H54 (cell line): ENCODE measurements at places on chromosomes 12 and 14.

DNA sequence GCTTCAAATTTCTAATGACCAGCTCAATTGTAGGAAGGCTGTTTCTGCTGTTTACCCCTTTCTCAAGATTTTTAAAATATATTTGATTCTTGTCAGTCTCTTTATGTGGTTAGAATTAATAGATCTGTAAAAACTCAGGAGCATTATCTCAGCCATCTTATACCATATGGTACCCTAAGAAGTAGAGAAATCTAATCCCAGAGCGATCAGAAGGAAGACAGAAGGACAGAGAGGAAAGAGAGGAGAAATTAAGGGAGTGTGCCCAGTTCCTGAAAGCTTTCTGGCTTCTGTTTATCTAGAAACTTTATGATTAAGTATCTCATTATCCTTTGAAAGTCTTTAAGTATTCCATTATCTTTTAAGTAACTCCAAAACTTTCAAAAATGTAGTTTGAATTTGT lies 152.1 kb upstream of the NAV3 start:
- no peak for DNase-seq

DNA sequence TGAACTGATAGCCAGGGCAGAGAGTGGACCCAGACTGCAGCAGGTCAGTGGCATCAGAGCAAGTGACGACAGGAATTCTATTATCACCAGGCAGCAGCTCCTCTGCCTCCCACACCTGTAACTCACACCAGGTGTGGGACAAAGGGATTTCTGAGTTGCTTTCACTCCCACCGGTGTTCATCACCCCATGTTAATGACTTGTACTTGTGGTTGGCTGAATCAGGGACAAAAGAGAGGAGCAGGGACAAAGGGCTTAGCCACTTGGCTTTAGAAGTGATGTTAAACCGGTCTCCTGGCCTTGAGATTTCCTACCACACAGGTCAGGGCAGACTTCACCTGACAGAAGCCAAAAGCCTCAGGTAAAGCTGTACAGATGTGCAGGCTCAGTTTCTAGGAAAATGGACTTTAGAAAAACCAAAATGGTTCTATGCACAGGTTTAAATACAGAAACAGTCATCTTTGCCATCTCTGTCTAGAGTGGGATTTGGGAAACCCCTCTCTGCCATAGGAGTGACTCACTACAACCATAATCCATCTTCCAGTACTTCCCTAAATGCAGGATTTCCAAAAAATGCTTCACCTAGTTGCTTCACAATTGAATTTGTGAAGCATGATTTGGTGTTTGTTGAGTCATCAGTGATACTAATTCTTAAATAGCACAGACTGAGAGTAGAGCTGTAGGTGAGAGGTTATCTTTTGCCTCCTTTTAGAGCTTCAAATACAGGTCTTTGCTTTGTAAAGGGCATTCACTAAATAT lies 158.5 kb downstream of the PRKCH start:
- no peak for DNase-seq

- DNase-seq, result no peak
Observed at GRCh38 chr14:77579780-77580179, 36.7 kb downstream of the SPTLC2 start.

- DNase-seq, result no peak
Observed at GRCh38 chr12:132550014-132550802, 60.2 kb downstream of the LRCOL1 start.

DNA sequence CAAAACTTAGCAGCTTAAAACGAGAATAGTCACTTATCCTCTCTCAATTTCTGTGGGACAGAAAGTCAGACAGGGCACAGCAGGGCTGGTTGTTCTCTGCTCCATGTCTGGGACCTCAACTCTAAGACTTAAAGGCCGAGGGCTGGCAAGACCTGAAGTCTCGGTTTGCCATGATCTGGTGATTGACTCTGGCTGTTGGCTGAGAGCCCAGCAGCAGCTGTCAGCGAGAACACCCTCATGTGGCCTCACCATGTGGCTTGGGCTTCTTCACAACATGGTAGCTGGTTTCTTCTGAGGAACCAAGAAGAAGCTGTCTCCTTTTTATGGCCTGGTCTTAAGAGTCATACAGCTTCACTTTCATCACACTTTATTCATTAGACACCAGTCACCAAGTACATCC lies 1.7 kb upstream of the VASH1 start:
- no peak for DNase-seq

DNA sequence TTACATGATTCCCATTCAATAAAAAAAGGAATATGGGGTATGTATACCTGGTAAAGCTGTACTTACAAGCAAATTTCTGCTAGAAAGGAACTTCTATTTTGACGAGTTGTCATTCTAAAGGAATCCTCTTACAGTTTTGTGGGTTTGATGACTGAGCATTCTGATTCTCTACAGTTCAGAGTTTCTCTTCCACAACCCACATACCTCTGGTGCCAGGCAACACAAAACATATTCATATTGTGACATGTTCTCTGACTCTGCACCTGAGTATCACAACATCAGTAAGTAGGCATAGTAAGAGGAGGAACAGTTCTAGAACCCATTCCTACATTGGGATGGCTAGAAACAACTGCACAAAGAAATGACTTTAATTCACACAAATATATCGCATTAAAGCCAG lies 636.6 kb downstream of the MED13L start:
- DNase-seq, result no peak

GRCh38 chr12:95694136-95694535 lies 96.4 kb downstream of the NTN4 start:
- DNase-seq, result no peak

DNA sequence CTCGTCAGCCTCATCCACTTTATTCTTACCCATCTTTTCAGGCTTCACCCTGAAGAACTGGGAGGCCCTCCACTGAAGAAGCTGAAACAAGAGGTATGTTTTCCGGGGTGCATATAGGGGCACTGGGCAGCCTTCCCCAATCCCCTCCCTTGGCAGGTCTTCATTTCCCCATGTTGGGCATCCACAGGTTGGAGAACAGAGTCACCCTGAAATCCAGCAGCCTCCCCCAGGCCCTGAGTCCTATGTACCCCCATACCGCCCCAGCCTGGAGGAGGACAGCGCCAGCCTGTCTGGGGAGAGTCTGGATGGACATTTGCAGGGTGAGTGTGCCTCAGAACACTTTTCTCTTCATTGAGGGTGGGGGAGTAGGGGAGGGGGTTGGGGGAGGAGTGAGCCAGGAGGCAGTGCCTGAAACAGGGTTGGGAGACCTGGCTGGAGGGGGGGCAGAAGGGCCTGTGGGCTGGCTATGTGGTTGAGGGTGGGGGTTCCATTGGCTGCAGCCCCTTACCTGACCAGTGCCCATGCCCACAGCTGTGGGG lies 4.0 kb downstream of the NAB2 start:
- DNase-seq, result no peak

DNA sequence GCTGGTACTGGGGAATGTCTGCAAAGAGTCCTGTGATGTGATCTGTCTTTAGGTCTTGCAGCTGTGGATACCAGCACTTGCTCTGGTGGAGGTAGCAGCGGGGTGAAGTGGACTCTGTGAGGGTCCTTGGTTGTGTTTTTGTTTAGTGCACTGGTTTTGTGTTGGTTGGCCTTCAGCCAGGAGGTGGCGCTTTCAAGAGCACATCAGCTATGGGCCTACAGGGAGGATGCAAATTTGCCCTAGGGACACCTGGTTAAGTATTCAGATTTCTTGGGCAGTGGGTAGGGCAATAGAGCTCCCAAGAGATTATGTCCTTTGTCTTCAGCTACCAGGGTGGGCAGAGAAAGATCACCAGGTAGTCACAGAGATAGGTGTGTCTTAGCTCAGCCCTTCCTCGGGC lies 63.8 kb downstream of the PTGER2 start:
- no peak for DNase-seq
